ENCODE measurements at places on chromosomes 4 and X.

- no peak for DNase-seq
These were observed 99.1 kb downstream of the PJA1 start for GRCh38 chrX:69066021-69066757.

DNA sequence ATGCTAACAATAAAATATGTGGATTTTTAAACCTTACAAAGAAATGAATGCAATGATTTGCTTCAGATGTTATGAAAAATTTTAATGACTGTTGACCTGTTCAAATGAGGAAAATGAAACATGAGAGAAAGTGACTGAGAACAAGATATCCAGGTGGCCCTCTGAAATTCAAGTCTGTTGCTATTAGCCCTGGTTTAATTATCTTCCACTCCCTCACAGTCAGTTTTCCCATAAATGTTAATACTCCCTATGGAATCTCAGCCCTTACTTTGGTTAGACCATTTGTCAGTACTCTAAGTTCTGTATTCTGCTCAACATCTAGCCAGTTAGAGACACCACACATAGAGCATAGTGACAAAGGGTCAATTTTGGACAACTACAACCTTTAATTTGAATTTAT lies 327.8 kb downstream of the PDGFC start:
- no peak for DNase-seq

- no peak for DNase-seq
These were observed 25.3 kb upstream of the GPC3 start for GRCh38 chrX:134010690-134011089.

DNA sequence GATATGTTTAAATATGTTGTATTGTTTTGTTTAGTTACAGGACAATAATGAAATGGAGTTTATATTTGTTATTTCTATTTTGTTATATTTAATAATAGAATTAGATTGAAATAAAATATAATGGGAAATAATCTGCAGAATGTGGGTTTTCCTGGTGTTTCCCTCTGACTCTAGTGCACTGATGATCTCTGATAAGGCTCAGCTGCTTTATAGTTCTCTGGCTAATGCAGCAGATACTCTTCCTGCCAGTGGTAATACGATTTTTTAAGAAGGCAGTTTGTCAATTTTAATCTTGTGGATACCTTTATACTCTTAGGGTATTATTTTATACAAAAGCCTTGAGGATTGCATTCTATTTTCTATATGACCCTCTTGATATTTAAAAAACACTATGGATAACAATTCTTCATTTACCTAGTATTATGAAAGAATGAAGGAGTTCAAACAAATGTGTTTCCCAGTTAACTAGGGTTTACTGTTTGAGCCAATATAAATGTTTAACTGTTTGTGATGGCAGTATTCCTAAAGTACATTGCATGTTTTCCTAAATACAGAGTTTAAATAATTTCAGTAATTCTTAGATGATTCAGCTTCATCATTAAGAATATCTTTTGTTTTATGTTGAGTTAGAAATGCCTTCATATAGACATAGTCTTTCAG lies 26.9 kb downstream of the NUDT6 start:
- no peak for DNase-seq

- no peak for DNase-seq
These were observed 159.2 kb upstream of the WDFY3 start for GRCh38 chr4:85125688-85126087.

Data from frontal cortex (tissue), 4 donors.